Activated CD4-positive, alpha-beta T cell treated with anti-CD3 and anti-CD28 coated beads for 24 hours (primary cell): ENCODE measurements at places on chromosomes 11 and 22.

DNA sequence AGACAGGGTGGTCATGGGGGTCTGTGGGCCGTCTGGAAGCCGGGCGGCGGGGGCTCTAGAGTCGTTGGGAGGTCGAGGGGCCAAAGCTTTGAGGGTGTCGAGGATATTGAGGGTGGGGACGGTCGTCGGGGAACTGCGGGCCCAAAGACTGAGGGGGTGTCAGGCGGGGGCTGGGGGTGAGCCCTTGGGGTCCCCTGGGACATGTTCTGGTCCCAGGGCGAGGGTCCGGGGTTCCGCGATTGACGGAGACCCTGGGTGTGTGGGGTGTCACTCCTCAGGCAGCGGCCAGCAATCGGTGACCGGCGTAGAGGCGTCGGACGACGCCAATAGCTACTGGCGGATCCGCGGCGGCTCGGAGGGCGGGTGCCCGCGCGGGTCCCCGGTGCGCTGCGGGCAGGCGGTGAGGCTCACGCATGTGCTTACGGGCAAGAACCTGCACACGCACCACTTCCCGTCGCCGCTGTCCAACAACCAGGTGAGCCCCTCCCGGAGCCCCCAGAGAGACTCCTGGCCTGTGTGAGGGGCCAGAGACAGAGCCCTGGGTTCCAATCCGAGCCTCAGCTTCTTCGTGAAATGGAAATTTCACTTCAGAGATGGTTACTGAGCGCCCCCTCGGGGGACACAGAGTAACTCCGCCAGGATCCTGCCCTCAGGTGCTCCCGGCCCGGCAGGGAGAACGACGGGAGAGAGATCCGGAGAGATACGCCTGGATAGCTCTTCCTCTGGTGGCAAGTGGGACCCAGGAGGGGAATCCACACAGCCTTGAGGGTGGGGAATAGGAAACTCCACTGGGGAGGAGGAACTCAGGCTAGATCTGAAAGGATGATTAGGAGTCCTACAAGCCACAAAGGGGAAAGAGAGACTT lies 714 bp downstream of the SDF2L1 start:
- peak; percentile 47 for DNase-seq

DNA sequence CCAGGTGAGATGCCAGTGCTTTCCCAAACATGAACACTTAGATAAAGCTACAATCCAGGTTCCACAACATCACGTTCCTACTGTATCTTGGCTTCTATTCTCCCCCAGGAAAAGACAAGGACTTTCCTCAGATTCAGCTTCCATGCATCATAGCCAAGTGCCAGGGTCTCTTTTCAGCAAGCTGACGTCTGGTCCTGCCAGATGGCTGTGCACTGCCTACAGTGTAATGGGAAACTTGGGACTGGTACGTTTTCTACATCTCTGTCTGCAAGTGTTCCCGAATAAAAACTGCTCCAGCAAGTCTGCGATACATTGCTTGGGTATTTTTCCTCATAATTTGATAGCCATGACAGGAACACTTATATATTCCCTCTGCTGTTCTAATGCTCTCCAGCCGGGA lies 412.5 kb downstream of the FAM181B start:
- no peak for DNase-seq

DNA sequence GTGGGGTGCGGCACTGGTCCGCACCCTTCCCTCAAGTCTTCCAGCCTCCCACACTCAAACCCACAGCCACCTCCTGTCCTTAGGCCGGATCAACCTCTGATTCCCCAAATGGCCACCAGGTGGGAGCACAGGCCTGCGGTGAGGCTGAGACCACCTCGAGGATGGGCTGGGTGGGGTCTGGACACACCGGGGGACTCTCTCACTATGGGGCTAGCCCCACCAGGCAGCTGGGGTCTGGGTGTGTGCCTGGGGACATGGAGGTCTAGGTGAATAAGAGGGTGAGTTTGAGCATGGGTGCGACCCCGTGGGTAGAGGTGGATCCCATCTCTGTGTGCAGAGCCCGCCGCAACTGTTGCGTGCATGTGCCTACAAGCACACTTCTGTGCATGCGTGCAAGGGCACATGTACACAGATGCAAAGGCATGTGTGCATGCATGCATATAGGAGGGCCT lies 32.6 kb downstream of the MYO18B start:
- DNase-seq = no peak

DNA sequence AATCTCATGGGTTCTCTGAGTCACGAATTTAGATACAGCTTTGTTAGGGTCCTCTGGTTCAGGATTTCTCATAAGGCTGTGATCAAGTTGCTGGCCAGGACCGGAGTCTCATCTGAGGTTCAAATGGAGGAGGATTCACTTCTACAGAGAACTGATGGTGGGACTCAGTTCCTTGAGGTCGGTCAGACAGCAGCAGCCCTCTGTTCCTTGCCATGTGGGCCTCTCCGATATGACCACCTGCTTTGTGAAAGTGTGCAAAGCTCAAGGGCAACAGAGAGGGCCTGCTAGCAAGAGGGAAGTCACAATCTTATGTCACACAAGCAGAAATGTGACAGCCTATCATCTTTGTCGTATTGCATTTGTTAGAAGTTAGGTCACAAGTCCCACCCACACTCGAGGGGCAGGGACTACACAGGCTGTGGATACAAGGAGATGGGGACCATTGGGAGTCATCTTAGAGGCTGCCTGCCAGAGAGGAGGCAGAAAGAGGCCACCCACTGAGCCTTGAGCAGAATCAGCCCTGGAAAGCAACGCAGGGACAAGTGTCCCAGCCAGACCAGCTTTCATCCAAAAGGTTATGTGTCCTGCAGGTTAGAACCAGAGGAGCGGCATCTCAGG lies 34.5 kb downstream of the RPUSD4 start:
- no peak for DNase-seq

GRCh38 chr22:31436132-31436531 lies 36.7 kb downstream of the DRG1 start:
- no peak for DNase-seq

DNA sequence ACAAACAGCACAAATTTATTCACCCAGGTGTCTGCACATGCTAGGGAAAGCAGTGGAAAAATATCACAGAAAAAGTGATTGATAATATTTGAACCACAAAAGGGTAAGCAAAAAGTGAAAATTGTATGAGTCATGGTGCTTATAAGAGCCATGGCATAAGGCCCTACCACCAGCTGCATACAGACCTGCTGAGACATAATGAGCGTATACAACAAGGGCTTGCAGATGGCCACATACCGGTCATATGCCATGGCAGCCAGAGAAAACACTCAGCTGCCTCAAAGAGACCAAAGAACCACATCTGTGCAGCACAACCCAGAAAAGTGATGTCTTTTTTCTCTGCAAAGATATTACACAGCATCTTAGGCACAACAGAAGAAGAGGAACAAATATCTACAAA lies 71.4 kb upstream of the OR9G4 start:
- no peak for DNase-seq

- DNase-seq = no peak
Observed at GRCh38 chr11:128474036-128474874, 113.1 kb downstream of the ETS1 start.

DNA sequence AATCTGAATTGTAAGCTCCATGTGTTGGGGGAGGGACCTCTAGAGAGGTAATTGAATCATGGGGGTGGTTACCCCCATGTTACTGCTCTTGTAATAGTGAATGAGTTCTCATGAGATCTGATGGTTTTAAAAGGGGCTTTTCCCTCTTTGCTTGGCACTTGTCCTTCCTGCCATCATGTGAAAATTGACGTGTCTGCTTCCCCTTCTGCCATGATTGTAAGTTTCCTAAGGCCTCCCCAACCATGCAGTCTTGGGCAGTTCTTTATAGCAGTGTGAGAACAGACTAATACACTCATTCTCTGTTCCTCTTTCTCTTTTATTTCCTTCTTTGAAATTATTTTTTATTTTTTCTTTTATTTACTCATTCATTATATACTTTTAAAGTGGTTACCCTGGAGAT lies 239.4 kb downstream of the CSNK2A3 start:
- no peak for DNase-seq

DNA sequence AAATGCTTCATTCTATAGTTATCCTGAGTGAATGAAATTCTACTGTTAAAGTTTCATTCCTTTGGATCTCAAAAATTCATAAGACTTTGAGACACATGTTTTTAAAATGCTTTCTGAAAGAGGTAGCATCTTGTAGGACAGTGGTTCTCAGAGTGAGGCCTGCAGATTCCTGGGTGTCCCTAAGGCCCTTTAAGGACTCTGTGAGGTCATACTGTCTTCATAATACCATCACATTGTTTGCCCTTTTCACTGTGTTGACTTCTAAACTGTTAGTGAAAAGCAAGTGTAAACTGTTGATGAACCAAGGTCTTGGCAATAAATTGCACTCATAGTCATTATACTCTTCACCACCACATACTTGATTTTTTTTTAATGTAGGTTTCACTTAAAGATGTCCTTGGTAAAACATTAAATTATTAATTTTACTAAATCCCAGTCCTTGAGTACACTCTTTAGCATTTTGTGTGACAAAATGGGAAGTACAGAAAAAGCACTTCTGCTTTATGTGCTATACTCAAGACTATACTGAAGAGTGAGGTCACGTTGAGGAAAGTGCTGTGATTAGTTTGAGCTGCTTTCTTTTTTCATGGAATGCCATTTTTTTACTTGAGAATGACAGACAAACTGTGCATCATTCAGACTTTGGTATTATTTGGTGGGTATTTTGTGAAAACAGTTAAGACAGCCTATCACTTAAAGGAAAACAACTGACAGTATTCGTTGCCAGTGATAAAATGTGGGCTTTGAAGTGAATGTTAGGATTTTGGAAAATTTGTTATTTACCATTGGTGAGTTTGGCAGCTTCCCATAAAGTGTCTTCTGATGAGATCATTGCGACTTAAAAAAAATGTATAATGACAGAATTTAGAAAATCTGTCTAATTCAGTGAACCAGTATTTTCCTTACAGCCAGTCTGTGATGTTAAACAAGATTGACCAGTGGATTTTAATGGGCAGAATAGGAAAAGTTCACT lies 61.1 kb downstream of the SPECC1L start:
- no peak for DNase-seq

- no peak for DNase-seq
Observed at GRCh38 chr11:94588366-94588942, 21.3 kb downstream of the PIWIL4 start.

- DNase-seq = no peak
Observed at GRCh38 chr11:68855205-68855981, 13.7 kb upstream of the CPT1A start.

GRCh38 chr11:94525546-94526324 lies 13.5 kb downstream of the C11orf97 start:
- no peak for DNase-seq

GRCh38 chr11:118921929-118922744 lies 3.6 kb downstream of the BCL9L start:
- DNase-seq = no peak

- no peak for DNase-seq
Observed at GRCh38 chr11:76660533-76661305, 9.8 kb downstream of the LRRC32 start.

GRCh38 chr11:76172583-76172982 lies 33.7 kb downstream of the WNT11 start:
- DNase-seq = no peak

- DNase-seq = no peak
Observed at GRCh38 chr11:9566561-9567063, 6.9 kb upstream of the WEE1 start.

DNA sequence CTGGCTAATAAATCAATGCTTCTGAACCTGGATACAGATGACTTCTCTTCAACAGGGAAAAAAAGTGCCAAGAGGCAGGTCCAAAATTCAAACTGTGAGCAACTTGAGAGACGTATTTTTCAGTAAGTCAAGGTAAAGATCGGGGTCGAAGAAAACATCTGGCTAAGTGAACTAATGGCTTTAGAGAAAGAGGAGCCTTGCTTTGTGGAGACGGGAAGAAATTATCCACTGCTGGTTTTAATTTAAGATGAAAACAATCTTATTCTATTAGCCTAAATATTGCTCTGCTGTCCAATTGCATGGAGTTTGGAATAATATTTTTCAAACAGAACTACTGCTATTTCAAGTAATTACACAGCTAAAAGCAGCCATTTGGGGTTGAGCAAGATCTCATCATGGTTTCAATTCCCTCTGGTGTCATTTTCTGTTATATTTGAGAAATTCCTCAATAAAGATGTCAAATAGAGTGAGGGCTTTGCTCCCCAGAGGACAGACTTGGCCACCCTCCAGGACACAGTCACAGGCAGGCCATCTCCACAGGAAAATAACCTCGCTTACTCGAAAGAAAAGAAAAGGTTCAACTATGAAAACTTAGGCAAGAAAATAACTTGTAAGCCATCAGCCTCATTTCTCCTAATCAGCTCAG lies 29.8 kb downstream of the SCUBE1 start:
- no peak for DNase-seq

DNA sequence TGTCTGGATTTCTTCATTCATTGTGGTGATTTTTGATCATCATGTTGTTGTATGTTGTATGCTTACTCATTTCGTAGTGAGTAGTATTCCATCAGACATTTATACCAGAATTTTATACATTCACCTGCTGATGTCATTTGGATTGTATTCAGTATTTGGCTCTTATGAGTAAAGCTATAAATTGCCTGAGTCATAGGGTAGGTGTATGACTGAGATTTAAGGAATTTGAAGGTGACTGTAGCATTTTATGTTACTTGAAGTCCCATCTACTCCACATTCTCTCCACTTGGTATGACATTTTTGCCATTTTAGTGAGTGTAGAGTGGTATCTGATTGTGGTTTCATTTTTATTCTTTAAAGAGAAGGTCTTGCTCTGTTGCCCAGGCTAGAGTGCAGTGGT lies 548.2 kb downstream of the TBC1D22A start:
- DNase-seq = no peak

DNA sequence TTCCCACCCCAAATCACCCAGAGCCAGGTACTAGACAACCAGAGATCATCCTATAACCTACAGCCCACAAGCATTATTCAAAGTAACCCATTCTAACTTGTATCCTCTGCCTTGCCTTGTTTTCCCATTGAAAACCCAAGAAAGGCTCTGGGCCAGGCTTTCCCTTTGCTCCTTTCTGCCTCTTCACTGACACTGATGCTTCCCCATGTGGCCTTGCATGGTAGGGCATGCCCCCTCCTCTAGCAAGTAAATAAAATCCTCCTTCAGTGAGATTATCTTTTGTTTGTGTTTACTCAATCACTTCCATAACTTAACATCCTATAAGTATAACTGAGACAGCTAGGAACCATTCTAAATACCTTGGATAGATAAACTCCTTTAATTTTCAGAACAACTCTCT lies 65.6 kb upstream of the FAR1 start:
- DNase-seq = no peak

- no peak for DNase-seq
Observed at GRCh38 chr11:20374741-20375300, 11.3 kb downstream of the HTATIP2 start.

GRCh38 chr11:132925825-132926469 lies 606.4 kb downstream of the OPCML start:
- no peak for DNase-seq

GRCh38 chr22:41939981-41940831 lies 6.7 kb downstream of the CENPM start:
- DNase-seq = peak; percentile 84

DNA sequence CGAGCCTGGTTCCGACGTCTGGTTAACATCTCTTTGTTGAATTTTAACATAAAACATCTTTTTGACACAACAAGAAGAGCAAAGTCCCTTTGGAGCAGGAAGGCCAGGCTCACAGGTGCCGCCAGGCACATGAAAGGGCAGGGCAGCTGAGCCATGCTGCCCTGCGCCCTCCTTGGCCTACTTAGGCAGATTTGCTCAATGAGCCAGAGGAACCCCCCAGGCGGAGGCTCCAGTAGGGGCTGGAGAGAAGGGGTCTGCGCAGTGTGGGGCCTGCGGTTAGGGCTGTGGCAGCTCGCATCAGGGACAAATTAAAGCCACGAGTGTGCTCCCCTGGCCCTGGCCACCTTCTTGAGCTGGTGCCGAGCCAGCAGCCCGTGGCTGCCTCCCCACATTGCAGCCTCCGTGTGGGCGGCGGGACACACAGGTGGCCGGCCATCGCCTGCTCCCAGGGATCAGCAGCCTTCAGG lies 9.9 kb upstream of the SLC22A12 start:
- DNase-seq = no peak
